ENCODE measurements at places on chromosomes 2 and 18.

GRCh38 chr2:235501673-235502031 is 7.8 kb downstream of the AGAP1 start:
- no peak for DNase-seq

DNA sequence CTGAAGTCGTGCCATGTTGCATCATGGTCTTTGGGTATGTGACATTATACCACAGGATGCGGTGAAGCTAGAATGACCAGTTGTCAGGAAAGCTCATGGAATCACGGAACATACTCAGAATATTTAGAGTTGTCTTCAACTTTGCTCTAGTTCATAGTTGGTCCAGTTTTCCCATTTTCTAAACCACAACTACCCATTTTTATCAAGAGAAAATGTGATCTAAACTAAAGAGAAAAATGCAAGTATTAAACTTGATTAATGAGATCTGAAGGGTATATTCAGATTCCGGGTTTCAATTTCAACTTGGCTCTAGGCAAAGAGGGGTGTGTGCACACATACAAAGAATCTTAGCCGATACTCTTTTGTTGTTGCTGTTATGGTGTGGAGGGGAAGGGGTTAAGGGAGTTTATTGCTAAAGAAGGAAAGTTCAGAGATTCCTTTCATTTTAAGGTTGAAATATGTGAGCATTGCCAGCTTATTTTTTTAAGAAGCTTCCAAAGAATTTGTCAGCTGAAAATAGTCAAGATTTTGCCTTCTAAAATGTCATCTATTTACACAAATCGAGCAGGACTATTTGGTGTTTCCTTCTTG is 516.6 kb upstream of the ZEB2 start:
- DNase-seq = peak; percentile 66

DNA sequence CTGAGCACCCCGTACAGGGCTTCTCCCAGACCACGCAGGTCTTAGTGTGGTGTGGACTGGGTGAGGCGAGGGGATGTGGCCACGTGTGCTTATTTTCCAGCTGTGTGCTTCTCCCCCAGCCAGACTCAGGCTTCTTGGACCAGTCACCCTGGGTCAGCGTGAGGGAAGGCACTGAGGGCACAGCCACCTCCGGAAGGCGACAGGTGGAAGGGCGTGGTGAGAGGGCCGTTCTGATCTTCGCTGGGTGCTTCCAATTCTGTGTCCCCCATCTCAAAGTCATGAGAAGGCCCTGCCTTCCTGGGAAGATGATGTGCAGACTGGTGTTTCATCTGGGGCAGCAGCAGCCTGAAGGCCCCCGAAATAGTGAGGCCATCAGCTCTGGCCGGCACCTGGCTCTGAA is 169.7 kb upstream of the MYCN start:
- no peak for DNase-seq

DNA sequence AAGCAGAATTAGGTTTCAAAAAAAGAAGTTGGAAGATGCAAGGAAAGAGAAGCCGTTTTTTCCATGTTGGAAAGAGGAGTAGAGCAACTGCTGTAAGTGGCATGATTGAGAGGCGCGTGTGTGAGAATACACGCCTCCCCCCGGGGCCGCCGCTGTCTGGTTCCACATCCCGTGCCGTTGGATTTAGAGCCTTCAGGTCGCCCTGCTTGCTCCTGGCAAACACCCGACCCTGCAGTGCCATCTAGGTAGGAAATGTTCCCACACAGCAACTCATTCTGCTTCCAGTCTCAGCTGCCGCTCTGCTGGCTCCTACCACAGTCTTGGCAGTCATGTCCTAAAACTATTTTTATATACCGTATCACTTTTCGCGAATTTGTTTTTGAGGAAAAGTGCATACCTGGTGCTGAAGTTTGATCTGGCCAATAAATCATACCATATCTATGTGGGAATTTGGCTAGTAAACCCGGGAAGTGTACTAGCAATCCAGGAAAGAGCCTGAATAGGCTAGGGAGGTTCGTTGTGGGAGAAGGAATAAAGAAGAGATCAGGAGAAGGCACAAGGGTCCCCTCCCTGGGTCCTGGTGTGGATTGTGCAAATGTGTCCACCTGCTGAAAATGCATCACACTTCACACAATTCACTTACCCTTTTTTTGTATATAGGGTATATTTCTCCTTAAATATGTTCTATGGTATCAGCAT is 372.7 kb downstream of the FBXO15 start:
- DNase-seq = no peak

GRCh38 chr18:27411911-27412310 is 226.8 kb upstream of the CHST9 start:
- no peak for DNase-seq

Data from EH (cell line).